Activated T-helper 1 cell treated with anti-CD3 and anti-CD28 coated beads, Interleukin-2, amount 50 U/mL, for 16 hours (primary cell): ENCODE measurements at places on chromosomes 7 and 10.

GRCh38 chr10:49329146-49329505 lies 30.2 kb downstream of the C10orf71 start:
- DNase-seq: no peak

GRCh38 chr10:64039198-64039597 lies 518.0 kb downstream of the REEP3 start:
- DNase-seq: no peak

DNA sequence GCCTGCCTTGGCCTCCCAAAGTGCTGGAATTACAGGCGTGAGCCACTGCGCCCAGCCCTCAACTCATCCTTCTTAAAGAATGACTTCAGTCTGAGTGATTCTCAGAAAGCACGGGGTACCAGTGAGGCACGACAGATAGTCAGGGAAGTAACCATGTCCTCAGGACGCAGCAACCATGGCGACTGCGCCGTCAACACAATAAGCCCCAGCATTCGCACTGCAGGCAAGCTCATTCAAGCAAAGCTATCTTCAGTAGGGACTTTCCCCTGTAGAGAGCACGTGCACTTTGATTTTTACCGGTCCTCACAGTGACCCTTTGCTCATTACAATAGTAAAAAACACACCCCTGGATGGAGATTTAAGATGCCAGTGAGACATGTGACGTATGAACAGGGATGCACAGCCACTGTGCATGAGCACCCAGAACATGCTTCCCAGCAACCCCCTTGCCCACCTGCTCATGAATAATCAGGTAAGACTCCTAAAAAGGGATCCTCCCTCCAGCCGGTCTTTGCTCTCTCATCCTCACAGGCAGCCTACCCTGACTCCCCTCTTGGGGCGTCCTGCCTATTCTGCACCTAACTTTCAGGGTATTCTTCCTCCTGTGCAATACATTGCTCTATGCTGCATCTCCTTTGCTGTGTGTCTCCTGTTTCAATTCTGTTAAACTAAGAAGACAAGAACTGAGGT lies 9.1 kb downstream of the WDR86 start:
- DNase-seq: no peak

GRCh38 chr7:2040201-2040892 lies 192.4 kb downstream of the MAD1L1 start:
- DNase-seq: no peak

- no peak for DNase-seq
Measured at GRCh38 chr10:31757386-31757791, 171.2 kb downstream of the ARHGAP12 start.

DNA sequence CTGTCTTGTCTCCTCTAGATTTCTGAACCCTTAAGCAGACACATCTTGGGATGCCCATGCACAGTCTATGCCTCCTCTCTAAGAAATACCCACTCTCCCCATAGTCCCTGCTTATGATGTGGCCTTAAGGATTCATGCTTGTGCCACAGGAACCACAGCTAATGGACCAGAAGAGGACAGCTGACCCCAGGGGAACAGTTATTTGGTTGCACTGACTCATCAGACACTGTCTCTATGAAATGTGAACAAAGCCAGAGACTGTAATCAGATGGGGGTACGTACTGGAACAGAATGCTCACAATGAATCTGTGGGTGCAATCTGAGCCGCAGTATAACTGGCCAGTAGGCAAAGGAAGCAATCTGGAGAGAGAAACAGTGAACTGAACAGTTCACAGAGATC lies 121.9 kb downstream of the USP6NL start:
- DNase-seq: no peak

- DNase-seq: no peak
Measured at GRCh38 chr10:132166216-132166950, 20.4 kb upstream of the DPYSL4 start.

GRCh38 chr7:154873500-154874121 lies 129.3 kb downstream of the PAXIP1 start:
- no peak for DNase-seq

DNA sequence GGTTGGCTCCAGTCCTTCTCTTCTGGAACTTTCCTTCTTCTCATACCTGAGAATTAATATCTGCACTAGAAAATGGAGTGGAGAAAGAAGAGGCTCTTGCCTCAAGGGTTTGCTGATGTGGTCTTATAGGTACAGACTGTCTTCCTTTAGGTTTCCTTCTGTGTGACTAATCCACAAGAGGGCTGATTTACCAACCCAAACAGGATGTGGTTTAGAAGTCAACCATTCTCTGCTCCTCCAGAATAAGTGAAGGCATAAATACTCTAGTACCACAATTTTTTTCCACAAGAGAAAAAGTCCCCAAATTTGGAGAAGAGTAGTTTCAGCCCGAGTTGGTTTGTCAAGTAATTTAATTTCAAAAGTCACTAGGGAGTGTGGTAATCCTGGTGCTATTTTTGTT lies 85.8 kb downstream of the NRP1 start:
- no peak for DNase-seq

- no peak for DNase-seq
Measured at GRCh38 chr7:44286618-44287487, 38.5 kb downstream of the CAMK2B start.

DNA sequence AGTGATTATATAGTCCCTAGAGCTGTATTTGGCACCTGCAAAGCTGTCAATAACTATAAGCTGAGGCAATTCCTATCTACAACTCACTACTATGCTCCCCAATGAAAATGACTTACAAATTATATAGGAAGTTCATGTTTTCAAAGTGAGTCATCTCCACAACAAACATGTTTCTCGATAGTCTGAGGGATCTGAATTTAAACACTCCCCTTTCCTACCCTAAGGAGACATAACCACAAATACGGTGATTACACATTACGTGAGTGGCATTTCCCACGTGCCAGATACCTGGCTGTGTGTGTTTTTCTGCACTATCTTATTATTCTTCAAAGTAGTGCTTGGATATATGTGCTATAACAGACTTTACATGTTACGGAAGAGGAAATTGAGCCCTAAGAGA lies 122.5 kb upstream of the C1QL3 start:
- DNase-seq: no peak

DNA sequence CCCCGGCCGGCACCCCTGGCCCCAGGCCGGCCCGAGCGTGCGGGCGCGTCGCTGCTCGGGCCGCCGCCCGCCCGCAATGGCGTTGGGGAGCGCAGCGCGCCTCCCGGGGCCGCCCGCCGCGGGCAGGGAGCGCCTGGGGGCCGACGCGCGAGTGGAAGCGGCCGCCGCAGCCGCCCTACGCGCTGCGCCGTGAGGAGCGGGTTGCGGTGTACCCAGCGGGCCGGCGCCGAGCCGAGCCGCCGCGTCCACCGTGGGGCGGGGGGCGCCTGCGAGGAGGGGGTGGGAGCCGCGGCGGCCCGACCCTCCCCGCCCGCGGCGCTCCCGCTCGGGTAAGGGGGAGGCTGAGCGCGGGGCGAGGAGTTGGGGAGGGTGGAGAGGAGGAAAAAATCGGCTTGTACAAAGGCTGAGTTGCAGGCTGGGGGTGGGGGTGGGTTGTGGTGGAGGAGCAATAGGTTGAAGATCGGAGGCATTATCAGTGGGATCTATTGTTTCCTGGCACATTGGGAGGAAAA lies 473 bp downstream of the PPP1R9A start:
- no peak for DNase-seq

DNA sequence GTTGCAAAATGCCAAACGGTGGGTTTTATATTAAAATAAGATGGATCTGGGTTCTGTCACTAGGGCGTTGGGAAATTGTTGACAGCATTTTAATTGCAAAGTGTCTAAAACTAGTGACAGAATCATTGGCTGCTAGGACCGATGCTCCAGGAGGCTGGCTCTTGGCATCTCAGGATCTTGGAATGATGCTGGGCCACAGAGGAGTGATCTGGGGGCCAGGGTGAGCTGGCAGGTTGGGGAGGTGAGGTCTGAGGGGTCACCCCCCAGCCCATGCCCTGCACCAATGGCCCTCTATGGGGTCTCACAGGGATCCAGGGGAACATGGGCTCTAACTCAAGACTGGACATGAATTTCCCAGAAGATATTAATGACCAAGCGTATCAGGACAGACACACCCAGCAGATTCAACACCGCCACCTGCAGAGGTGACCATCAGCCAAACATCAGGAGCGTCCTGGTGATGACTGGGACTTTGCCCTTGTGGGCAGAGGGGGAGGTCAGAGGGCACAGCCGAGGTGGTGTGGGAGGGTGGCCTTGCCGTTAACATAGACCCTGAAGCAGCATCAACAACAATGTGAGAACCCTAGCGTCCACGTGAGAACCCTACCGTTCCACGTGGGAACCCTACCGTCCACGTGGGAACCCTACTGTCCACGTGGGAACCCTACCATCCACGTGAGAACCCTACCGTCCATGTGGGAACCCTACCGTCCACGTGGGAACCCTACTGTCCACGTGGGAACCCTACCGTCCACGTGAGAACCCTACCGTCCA lies 89.0 kb upstream of the PPP2R2D start:
- no peak for DNase-seq

DNA sequence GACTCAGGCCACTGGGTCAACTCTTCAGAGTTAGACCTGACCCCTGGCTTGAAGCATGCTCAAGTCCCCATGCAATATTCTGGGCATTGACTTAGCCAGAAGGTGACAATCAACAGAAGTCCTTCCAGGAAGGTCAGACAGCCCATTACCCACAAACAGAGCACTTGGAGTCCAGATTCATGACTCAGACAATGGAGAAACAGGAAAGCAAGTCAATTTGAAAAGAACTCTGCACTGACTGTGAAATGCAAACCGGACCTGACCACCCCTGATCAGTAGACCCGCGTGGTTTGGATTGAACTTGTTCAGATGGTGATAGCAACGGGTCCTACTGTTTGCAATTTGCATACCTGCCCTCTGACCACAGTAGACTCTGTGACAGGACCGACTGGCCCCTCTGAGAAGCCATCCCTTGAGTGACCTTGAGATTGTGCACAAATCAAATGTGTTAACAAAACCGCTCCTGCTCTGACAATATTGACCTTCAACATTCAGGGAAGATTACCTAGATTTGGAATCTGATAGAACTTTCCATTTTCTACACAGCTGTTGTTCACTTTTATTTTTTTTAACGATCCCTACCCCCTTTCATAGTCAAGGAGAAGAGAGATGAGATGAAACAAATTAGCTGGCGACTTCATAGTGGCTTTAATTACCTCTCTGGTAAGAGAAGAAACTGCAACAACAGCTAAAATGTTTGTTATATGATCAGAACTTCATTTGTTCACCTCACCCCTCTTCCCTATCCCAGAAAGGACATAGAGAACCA lies 138.7 kb downstream of the NRP1 start:
- no peak for DNase-seq

- DNase-seq: peak; percentile 54
Measured at GRCh38 chr7:130063036-130063435, 7.3 kb upstream of the KLHDC10 start.

- DNase-seq: no peak
Measured at GRCh38 chr7:44471436-44471835, 19.0 kb downstream of the NUDCD3 start.

GRCh38 chr7:24669971-24670591 lies 87.2 kb downstream of the GSDME start:
- no peak for DNase-seq

DNA sequence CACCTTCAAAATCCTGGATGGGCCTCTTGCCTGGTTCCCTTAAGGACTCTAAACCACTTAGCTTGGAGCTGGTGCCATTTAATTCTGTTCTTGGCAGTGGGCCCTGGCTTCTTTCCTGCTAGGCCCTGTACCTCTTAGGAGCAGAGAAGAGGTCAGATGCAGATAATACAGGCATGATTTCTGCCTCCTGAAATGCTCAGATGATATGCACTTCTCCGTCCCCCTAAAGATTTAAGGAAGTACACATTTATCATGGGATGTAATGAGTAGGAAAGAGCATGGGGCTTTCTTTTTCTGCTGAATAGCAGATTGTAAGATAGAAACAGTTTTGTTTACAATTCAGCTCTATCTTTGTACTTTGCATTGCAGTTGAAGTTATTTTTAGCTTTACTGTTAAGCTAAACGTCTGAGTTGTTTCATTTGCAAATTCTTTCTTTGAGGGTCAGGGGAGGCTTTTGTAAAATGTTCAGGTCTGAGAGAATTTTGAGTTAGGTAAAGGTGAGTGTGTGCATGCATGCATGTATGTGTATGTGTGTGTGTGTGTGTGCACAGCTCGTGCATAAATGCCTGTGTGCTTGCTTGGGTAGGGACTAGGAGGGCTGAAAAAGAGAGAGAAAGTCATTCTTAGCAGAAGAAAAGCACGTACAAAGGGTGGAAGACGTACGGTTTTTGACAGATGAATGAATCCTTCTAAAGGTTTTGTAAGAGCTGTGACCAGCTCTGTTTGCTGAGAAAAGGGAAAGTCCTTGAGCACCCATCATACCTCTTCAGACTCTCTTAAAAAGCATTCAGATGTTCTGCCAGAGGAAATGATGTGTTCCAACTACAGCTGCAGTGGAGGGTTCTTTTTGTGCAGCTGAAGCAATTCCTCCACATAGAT lies 364.2 kb downstream of the AUTS2 start:
- DNase-seq: no peak

- DNase-seq: no peak
Measured at GRCh38 chr10:114638821-114639625, 19.1 kb downstream of the ABLIM1 start.

DNA sequence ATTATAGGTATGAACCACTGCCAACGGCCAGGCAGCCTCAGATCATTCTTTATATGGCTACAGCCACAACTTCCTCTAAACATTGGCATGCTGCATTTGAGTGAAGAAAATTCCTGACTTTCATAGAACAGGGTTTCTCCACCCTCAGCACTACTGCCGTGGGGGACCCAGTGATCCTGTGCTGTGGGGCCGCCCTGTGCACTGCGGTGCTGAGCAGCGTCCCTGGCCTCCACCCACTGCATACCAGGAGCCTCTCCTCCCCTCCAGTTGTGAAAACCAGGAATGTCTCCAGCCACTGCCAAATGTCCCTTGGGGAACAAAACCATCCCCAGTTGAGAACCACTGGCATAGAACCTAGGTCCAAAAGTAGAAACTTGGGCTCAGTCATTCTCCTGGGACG lies 15.8 kb downstream of the CNPY1 start:
- DNase-seq: no peak

DNA sequence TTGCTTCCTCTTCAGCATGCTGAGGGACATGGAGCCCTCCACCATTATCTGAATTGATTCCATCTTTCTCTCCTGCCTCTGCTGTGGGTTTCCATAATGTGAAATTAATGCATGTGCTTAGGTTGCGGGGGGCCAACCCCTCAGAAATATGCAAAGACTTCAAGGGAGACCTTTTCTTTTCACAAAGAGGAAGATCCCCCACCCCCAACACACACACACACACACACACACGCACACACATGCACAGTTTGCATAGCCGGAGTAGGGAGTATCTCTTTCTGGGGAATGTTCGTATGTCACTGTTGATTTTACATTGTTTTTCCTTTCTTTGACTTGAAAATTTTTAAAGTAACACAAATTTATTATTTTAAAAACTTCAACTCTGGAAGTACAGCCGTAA lies 193.5 kb downstream of the MGMT start:
- no peak for DNase-seq

- no peak for DNase-seq
Measured at GRCh38 chr7:96080027-96080426, 241.9 kb downstream of the SLC25A13 start.
